Activated CD8-positive, alpha-beta memory T cell treated with anti-CD3 and anti-CD28 coated beads for 1 hour (primary cell): ENCODE measurements at places on chromosomes 6 and 20.

DNA sequence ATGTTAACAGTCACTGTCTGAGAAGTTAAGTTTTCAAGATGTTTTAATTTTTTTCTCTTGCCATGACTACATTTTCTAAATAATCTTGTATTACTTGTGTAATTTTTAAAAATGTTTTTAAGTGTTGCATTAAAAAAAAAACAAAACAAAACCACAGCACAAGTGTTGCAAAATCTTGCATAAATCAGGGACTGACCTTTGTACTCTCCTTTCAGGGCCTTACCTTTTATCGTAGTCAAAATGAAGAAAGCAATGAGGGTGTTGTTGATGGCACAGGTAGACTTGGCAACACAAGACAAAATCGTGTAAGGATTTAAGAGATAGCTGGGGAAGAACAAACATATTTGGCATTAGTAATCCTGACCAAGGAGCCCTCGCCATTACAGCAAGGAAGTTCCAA is 42.5 kb downstream of the PIGU start:
- no peak for DNase-seq

DNA sequence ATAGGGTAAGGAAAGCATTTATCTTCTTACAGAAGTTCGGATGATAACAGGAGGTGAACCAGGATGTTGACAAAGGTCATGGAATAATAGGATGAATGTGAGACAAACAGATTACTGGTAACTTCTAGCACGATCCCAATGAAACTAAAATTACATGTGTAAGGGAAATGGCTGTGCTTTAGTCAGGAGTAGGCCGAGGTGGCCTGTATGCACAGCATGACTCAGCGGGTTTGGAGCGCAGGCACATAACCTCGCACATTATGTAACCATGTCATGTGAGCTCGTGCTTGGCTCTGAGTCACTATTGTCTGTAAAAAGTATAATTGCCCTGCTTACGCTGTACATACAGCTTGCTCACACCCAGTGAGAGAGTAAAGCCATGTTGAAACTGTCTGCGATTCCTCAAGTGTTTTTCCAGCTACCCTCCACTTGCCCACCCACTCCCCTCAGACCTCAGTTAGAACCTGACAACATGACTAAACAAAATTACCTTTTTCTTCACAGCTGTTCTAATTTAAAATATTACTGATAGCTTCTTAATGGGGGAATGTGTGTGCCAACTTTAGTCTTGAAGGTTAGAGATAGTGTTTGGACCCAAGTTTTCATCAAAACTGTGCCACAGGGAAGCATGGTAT is 8.2 kb downstream of the CYB5R4 start:
- no peak for DNase-seq

GRCh38 chr6:42136508-42137193 is 5.8 kb downstream of the C6orf132 start:
- no peak for DNase-seq

GRCh38 chr20:7775072-7775471 is 165.2 kb downstream of the HAO1 start:
- no peak for DNase-seq

- DNase-seq = no peak
Observed at GRCh38 chr6:15544321-15544900, 118.4 kb downstream of the DTNBP1 start.
